ENCODE measurements at places on chromosomes 11 and 22. TPM values are rescaled to one million over a fixed set of nuclear protein-coding genes. Genes with fewer than 3 reads are reported as not detected.

MUC2 gene
- not detected for total RNA-seq

PNPLA3 gene
- 3.3 TPM for total RNA-seq

DNA sequence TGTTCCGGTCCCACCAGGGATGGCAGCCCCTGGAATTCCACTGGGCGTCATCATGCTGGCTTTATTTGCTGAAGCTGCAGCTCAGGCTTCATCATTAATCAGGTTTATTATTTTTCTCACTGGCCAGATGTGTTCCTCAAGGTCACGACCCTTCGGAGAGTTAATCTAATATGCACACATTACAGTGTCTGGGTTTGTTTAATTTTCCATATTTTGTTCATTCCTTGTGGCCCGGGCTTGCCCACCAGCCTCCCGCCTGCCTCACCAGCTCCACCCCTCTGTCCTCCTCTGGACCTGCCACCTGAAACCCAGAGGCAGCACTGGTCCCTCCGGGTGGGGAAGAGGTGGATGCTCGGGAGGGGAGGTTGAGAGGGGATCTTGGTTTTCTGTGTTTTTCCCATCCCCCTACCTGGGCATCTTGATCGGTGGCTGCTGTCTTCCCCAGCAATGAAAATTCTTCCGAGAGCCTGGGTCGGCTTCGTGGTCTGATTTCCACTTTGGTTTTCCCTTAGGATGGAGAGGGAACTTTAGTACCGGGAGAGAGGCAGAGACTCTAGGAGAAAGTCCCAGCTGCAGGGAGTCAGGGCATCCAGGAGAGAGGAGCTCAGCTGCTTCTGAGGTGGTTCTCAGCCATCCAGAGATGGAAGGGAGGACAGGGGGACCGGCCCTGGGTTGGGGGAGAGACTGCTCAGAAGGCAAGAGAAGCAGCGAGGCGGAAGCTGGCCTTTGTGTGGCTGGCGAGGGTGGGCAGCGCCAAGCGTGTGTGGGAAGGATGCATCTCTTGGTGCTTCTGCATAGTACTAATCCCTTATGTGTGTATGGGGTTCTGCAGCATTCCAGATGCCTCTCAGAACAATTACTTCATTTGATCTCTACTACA is 2.1 kb downstream of the GRIK4 start:
- no peak for DNase-seq

GRCh38 chr11:133541021-133541719 is 8.9 kb upstream of the OPCML start:
- no peak for DNase-seq

DNA sequence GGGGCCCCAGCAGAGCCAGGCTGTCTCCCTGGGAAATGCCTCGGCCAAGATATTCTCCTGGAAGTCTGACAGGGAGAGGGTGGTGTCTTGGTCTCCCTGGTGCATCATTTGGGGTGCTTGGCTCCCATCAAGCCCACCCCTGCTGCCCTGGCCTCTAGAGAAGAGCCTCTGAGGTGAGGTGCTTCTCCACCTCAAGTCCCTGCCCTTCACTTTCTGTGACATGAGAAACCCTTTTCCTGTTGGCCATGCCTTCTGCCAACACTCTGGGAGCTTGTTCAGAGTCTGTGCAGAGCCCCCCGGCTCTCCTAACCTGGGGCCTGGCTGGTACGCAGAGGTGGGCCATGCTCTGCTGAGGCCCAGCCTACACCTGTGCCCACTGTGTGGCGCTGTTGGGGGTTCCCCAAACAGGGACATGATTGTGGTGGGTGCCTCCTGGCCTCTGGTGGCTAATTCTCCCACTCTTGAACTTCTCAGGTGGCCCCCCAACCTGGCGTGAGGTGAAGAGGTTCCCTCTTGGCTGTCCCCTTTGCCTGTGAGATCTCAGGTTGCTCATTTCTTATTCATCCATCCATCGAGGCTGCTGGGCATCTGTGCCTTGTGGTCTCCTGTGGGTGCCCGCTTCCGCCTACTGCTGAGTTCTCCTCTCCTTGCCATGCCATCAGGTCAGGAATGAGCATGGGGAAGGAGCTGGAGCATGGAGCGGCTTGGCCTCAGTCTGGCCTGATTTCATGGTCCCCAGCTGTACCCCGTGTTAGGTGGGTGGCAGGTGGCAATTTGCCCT is 19.2 kb upstream of the DGCR8 start:
- no peak for DNase-seq
